ENCODE measurements at places on chromosomes 5 and 9. TPM values are rescaled to one million over a fixed set of nuclear protein-coding genes. Genes with fewer than 3 reads are reported as not detected.

SLC28A3 gene
- total RNA-seq: not detected

FOXD4 gene
- total RNA-seq: not detected

SLC45A2 gene
- total RNA-seq: not detected

PCDHGB2 gene
- 14.0 TPM for total RNA-seq

IL9 gene
- total RNA-seq: not detected

RABGAP1 gene
- 71.5 TPM for total RNA-seq

DNA sequence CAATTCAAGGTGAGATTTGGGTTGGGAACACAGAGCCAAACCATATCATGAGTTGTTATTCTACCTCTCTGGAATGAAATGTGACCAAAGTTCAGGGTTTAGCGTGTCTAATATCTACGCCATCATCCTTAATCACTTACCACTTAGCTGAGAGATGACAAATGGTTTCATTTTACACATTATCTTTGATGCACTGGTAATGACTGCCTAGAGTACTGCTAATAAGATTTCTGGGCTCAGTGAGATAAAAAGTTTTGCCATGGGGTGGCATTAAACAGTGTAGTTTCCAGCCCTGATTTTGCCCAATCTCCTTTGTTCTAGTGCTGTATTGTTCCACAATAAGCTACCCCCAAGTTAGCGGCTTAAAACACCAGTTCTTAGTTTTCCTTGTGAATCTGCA is 367.2 kb downstream of the MLLT3 start:
- DNase-seq: no peak

- DNase-seq: no peak
Observed at GRCh38 chr9:135980926-135981630, 19.9 kb upstream of the UBAC1 start.

- DNase-seq: no peak
Observed at GRCh38 chr5:59119480-59119879, 536.6 kb downstream of the RAB3C start.

DNA sequence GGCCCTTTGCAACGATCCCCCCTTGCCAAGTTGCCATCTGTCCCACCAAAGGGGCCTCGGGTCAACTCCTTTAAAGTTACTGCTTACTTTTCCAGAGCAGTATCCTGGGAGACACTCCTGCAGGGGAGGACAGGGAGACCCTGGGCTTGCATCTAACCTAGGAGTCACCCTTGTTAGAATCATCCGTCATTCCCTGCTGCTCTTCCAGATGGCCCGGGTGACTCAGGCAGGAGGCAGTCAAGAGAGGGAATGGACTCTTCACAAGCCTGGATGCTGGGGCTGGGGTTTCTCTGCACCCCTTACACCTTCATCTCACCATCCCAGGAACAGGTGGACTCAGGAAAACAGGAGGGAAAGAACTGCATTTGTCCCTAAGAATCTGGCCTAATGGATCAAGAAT is 175.6 kb downstream of the GABBR2 start:
- no peak for DNase-seq

GRCh38 chr5:169183576-169183975 is 117.4 kb downstream of the SLIT3 start:
- DNase-seq: no peak

DNA sequence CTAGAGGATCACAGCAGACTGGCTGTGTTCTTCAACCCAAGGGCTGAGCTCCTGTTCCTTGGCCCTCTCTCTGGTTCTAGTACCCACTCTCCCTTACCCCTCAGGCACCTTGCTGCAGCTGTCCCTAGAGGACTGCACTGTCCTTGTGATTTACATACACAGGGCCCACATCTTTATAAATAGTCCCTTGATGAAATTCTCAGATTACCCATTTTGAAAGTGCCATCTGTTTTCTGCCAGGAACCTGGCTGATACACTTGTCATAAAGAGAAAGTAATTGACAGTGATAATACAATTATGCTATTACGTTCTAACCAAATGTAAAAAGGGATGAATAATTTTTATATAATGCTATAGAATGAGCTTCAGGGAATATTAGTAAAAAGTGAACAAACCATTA is 16.5 kb upstream of the SPARC start:
- DNase-seq: no peak

DNA sequence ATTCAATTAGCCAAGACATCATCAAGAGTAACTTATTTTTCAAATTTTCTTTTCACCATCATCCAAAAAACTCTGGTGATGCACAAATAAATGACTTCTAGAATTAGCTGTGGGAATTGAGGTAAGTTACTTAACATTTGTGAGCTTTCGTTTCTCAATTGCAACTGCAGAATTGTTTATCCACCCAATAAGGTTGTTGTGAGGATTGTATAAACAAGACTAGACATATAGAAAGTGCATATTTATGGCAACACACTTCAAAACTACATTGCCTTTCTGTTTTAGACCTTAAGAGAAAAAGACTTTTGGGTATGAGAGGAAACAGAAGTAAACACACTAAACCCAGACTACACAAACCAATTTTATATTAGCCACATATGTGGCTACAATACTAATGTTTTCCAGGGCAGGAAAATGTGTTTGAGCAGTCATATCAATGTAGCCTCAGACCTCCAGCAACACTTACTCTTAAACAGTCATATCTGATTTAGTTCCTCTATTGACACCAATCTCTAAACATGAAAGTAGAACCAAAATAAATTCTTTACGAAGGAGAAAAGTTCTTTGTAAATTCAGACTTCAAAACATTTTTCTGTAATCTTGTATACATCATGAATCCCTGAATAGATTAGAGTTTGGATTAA is 488.0 kb upstream of the CYLC2 start:
- DNase-seq: no peak

DNA sequence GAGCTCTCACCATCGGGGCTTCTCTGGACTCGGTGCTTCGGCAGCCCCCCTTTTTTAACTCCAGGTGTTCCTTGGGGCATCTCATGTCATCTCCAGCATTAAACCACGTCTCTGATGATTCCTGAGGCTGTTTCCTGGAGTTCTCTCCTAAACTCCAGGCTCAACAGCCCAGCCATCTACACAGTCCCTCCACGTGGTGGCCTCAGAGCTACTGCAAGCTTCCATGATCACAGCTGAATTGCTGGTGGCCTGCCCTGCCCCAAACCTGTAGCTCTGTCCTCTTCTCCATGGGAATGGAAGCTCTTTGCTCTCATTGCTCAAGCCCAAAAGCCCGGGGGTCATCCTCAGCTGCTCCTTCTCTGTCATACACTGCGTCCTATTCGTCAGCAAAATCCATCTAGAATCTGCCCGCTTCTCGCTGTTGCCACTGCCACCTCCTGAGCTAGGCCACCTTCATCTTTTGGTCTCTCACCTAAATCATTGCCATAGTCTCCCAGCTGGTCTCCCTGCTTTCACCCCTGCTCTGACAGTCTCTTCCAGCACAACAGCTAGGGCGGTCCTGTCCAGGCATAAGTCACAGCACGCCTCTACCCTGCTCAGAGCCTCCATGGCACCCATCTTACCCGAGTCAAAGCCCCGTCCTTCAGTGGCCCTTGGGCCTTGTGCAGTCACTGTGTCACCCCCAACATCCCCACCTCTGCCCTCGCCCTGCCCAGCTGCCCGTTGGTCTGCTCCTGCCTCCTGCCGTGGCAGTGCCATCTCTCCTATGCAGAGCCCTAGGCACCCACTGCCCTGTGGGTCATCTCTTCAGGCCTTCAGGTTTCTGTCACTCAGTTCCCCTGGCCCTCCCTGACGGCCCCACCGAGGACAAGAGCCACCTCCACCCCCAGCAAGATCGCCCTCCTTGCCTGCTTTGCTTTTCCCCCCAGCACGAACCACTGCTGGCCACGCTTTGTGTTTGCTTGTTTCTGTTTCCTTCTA is 6.4 kb downstream of the B4GALT7 start:
- DNase-seq: no peak

GRCh38 chr9:136838314-136839228 is 3.7 kb upstream of the AJM1 start:
- DNase-seq: no peak

- no peak for DNase-seq
Observed at GRCh38 chr5:980966-981365, 27.6 kb upstream of the NKD2 start.

DNA sequence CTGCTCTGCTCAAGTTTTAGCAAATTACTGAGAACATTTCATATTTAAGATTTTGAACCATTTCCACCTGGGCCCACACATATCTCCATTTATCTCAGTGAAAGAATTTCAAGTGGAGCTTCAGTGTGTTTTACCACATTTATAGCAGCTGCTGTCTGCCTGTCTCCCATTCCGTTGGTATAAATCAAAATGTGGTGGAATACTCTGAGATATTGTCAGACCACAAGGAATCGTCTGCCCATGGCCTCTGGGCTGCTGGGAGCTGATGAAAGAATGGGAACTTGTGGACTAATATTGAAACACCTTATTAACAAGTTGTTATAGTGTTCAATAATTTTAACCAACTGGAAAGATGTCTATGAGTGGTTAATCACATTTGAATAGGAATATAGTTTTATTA is 33.3 kb downstream of the MAST4 start:
- DNase-seq: no peak
